Bone marrow (tissue), 2 donors: ENCODE measurements at places on chromosomes 12 and 14.

GRCh38 chr14:93753647-93754046, 34.6 kb downstream of the PRIMA1 start:
- no peak for DNase-seq

DNA sequence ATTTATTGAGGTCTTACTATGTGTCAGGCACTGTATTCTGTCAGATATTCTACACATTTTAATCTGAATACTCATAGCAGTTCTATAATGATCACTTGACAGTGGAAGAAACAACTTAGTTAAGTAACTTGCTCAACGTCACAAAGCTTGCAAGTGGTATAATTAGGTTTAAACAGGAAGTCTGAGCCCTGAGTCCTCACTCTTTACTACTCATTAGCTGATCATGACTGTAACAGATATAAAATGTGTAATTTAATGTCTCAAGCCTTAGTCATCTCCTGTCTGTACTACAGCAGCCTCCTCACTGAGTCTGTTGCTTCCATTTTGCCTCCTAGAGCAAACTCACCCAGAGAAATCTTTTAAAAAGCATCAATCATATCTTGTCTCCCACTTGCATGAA, 38.9 kb downstream of the PPP4R4 start:
- no peak for DNase-seq

- no peak for DNase-seq
Observed at GRCh38 chr14:54920052-54920451, 17.4 kb upstream of the GCH1 start.

- DNase-seq: no peak
Observed at GRCh38 chr12:40248585-40249297, 23.9 kb downstream of the LRRK2 start.

- DNase-seq: no peak
Observed at GRCh38 chr12:12505544-12506495, 56.8 kb downstream of the DUSP16 start.

- no peak for DNase-seq
Observed at GRCh38 chr12:28507033-28507432, 316.8 kb downstream of the CCDC91 start.

GRCh38 chr12:92898755-92899154, 30.3 kb downstream of the EEA1 start:
- DNase-seq: no peak

GRCh38 chr14:49692811-49693734, at the start of gene KLHDC1:
TSS of gene KLHDC1 (plus strand) at chr14:49693120. CDS start at chr14:49693195, 75 bp downstream.
- DNase-seq: peak; percentile 63

DNA sequence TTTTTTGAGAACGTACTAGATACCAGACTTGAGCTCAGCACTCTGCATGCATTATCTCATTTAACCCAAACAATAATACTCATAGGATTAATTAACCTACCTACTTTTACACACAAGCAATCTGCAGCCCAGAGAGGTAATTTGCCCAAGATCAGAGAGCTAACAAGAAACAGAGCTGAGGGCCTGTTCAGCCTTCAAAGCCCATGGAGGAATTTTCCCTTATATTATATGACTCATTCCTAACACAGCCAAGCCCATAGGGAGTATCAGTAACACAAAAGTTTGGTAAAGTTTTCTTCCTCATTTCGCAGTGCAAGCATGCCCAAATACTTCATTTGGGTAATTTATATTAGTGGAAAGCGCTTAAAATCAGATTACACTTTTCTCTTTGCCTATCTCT, 94.7 kb downstream of the GALC start:
- no peak for DNase-seq

DNA sequence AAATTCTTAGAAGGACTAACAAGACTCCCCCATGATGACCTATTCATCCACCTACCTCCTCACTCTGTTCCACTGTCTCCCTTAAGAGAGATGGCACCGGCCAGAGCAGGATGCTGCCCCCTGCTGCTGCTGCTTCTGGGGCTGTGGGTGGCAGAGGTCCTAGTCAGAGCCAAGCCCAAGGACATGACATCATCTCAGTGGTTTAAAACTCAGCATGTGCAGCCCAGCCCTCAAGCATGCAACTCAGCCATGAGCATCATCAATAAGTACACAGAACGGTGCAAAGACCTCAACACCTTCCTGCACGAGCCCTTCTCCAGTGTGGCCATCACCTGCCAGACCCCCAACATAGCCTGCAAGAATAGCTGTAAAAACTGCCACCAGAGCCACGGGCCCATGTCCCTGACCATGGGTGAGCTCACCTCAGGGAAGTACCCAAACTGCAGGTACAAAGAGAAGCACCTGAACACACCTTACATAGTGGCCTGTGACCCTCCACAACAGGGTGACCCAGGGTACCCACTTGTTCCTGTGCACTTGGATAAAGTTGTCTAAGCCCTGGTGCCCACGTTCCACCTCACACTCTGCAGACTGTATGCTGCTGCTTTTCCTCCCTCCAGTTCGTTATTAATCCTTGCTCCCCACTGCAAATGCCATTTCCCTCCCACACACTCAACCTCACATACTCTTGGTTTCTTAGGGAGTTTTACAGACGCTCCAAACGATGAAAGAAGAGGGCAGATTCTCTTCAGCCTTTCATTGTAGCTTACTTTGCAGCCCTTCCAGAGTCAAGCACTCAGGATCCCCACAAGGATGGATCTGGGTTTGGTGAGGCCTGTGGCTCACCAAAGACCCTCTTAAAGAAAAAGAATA, at the start of gene RNASE8:
RNASE8 (plus strand) TSS at position 20 of the 873 bp plus-strand sequence; CDS start at position 91, 71 bp downstream.
- no peak for DNase-seq

DNA sequence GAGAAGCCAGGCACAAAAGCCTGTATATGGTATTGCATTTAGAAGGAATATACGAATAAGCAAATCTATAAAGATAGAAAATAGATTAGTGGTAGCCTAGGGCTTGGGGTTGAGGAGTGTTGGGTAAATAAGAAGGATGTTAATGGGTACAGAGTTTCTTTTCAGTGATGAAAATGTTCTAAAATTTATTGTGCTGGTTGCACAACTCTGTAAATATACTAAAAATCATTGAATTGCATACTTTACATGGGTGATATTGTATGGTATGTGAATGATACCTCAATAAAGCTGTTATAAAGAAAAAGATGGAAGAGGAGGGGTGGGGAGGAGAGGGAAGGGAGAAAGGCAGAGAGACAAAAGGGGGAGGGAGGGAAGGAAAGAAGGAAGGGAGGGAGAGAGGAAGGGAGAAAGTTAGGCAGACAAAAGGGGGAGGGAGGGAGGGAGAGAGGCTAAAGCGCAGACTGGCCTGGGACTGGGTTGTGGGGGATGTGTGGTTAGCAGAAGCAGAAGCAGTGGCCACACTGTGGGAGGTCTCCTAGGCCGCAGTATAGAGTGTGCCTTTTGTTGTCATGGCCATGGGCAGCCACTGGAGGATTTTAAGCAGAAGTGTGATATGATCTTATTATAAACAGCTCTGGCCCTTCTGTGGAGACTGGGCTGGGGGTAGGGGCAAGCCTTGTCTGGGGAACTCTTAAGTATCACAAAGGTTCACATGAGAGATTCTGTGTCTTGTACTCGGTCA, 73.6 kb upstream of the ELK3 start:
- DNase-seq: no peak

DNA sequence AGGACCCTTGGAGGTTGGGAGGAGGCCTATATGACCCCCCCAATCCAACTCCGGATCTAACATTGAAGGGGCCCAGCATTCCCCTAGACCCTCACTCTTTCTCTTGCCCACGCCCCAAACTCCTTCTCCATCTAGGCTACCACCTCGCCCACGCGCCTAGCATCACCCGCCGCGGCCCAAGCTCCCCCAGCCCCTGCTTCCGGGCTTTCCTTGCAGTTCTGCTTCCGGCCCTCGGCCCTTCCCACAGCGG, 445 bp downstream of the CERS5 start:
- DNase-seq: peak; percentile 23

DNA sequence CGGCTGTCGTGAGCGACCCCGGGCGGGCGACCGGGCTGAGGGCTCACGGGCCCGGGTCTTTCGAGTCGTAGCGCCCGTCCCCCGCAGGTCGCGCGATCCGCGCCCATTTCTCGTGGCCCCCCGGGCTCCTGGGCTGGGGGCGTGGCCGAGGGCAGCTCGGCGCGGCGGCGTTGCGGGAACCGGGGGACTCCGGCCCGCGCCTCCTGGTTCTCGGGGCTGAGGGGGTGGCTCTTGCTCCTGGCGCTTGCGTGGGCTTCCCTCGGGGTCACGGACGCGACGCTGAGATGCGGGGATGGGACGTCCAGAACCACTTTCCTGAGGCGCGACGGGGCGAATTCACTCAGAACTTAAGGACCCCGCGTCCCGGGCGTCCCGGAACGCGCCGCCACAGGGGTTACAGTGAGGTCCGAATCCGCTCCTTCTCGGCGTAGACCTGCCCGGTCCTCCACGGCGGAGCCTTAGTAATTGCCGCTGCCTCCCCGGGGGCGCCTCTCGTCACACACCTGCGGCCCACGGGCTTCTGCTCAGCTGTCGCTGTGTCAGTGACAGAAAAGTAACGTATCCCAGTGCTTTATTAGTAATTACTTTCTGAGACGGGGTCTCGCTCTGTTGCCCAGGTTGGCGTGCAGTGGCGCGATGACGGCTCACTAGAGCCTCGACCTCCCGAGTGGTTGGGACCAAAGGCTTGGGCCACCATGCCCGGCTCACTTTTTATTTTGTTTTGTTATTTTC, 606 bp downstream of the EP400 start:
- DNase-seq: no peak

GRCh38 chr14:103130965-103131364, 7.7 kb downstream of the TNFAIP2 start:
- no peak for DNase-seq

GRCh38 chr12:62214846-62215245, 45.4 kb upstream of the USP15 start:
- peak; percentile 53 for DNase-seq

- no peak for DNase-seq
Observed at GRCh38 chr12:124808272-124808671, 55.4 kb downstream of the SCARB1 start.

- DNase-seq: no peak
Observed at GRCh38 chr12:14410841-14411569, 45.5 kb downstream of the ATF7IP start.

GRCh38 chr14:62957562-62957961, 87.7 kb downstream of the KCNH5 start:
- no peak for DNase-seq

DNA sequence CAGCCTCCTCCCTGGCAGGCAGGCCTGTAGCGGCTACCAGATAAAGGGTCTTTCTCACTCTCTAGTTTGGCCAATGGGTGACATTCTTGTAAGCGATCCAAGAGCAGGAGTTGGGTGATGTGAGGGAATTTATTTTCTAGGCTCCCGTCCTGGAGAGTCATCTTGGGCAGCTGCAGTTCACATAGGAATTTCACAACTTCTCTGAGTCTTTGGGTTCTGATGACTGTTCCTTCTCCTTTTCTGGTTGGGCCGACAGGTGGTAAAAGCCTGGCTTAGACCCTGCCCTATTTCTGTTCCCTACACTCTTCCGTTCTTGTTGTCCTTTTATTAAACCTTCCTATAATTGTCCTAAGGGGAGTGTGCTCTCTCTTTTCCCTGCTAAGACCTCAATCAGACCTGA, 42.6 kb upstream of the POC1B start:
- DNase-seq: no peak

- no peak for DNase-seq
Observed at GRCh38 chr14:51460011-51460410, 191.7 kb upstream of the FRMD6 start.

DNA sequence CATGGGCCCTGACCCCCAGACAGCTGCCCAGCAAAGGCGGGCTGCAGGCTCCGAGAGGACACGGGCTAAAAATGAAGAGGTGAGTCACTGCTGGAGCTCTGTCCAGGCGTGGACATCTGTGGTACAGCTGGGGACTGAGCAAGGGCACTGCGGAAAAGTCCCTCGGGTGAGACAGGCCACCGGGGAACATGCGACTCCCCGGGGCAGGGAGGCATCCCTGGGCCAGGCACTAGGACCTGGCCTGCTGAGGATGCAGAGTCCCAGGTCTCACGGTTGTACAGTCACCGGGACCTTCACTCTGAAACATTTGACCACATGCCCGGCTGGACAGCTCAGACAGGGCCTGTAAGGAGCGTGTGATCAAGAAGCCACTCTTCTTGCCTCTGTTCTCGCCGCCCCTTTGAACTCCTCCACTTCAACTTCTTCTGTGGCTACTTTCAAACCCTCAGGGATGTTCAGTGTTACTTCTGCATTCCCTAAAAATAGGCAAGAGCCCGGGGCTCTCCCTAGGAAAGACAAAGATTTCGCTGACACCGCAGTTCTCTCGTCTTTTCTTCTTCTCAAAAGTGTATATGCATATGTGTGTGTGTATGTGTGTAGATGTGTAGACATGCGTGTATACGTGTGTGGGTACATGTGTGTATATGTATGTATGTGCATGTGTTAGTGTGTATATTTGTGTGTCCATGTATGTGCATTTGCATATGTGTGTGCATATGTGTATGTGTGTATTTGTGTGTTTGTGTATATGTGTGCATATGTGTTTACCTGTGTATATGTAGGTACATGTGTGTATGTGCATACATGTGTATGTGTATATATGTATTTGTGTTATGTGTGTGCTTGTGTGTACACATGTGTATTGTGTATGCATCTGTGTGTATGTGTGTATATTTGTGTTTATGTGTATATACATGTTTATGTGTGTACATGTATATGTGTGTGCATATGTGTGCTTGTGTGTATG, 5.0 kb upstream of the RFLNA start:
- DNase-seq: no peak

DNA sequence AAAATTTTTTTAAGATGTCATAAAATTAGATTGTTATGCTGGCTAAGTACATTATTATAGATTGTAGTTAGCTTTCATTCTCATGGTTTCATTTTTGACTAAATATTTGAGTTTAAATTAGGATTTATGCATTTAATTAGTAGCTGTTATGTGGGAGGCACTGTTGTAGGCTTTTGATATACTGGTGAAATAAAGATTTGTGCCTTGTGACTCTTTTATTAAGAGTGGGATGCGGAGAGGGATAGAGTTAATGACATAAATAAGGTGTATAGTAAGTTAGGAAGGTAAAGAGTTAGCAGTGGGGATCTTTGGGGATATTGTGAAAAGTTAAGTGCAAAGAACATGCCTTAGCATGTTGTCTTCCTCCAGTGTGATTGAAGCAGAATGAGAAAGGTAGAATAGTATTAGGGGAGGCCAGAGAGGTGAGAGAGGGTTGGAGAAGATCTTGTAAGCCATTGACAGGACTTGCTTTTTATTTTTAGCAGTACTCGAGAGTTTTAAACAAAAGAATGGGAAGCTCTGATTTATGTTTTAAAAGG, 8.8 kb downstream of the ARHGAP5 start:
- no peak for DNase-seq

- DNase-seq: no peak
Observed at GRCh38 chr14:101061411-101062064, 158.0 kb upstream of the RTL1 start.

DNA sequence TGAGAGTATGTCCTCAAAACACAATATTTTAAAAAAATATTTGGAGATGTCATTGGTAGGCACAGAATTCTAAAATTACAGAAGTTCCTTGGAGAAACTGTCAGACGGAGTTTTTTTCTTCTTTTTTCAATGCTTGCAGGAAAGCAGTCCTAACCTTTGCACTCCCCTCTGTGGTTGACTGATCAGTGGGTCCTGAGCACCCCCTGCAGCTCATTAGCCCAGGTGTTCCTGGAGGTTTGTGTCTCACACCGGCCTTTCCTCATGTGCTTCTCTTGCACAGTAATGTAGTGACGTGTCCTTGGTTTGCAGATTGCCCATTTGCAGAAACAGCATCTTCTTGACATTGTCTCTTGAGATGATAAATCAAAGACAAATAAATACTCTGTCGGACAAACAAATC, 513.0 kb downstream of the TMEM121 start:
- no peak for DNase-seq
